ENCODE measurements at places on chromosomes 5 and 9. TPM values are rescaled to one million over a fixed set of nuclear protein-coding genes. Genes with fewer than 3 reads are reported as not detected.

DNA sequence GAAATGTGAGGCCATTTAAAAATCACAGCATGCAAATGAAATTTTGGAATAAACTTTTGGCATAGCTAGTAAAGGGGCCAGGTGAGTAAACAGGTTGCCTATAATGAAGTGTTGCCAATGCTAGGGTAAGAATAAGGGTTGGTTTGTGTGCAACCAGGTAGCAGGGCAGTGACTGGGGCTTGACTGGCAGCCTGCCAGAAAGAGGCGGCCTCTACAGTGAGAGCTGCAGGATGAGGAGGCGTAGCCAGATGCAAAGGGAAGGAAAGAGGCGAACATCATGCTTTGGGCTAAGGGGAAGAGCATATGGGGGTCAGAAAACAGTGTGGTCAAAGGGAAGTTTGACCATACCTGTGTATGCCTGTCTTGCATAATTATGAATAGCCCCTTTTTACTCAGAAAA lies 70.6 kb downstream of the MAST4 start:
- DNase-seq = no peak

GRCh38 chr5:176573564-176574296 lies 24.6 kb downstream of the CDHR2 start:
- DNase-seq = peak; percentile 44

GRCh38 chr9:83234541-83234940 lies 171.6 kb upstream of the RASEF start:
- no peak for DNase-seq

DNAJB5 gene
- polyA plus RNA-seq = 9.3 TPM

SAXO1 gene
- polyA plus RNA-seq = 0.20 TPM

RGS7BP gene
- 9.5 TPM for polyA plus RNA-seq

All from left kidney (tissue), 8 donors.